ENCODE measurements at places on chromosomes 4 and X.

DNA sequence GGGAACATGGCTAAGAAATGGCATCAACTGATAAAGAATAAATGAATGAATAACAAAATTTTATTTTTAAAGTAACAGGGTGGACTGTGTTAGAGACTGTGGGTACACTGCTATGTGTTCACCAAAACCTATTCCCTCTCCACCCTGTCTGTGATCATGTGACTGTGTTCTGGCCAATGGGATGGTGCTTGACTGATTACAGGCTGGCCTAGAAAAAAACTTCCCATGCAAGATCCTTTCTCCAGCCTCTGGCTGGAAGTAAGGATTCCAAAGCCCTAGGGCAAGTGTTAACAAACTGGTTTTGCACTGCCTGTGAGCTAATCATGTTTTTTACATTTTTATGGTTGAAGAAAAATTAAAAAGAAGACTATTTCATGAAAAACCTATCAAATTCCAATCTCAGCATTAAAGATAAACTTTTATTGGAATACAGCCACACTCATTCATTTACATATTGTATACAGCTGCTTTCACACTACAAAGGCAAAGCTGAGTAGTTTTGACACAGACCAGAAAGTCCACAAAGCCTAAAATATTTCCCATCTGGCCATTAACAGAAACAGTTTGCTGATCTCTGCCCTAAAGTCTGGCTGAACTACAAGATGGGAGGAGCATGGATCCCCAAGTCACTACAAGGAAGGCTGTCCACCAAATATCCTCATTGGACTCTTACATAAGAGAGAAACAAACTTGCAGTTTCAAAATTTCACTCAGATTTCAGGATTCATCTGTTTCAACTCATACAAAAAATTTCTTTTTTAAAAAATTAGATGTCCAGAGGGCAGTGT, 133.2 kb downstream of the ARHGAP6 start:
- DNase-seq = no peak

- no peak for DNase-seq
Measured at GRCh38 chr4:187294861-187295260, 571.2 kb upstream of the FAT1 start.

GRCh38 chr4:112564706-112565270, 48.8 kb upstream of the NEUROG2 start:
- no peak for DNase-seq

GRCh38 chrX:40176351-40177116, 78.8 kb upstream of the BCOR start:
- DNase-seq = no peak

DNA sequence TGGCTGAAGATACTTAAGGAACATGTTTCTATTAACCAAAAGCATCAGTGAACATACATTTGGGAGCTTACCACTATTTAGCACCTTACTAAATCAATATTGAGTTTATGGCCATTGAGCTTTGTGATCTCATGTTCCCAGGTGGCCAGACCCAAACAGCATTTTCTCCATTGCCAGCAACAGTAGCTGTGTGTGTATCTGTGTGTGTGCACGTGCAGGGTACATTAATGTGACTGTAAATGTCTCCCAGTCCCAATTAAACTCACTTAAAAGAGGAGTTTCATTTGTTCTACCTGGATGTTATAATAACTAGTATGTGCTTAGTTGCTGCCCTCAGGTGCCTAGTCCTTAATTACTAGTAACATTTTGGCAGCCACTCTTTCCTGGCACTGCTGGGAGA, 282.4 kb downstream of the NR3C2 start:
- no peak for DNase-seq

DNA sequence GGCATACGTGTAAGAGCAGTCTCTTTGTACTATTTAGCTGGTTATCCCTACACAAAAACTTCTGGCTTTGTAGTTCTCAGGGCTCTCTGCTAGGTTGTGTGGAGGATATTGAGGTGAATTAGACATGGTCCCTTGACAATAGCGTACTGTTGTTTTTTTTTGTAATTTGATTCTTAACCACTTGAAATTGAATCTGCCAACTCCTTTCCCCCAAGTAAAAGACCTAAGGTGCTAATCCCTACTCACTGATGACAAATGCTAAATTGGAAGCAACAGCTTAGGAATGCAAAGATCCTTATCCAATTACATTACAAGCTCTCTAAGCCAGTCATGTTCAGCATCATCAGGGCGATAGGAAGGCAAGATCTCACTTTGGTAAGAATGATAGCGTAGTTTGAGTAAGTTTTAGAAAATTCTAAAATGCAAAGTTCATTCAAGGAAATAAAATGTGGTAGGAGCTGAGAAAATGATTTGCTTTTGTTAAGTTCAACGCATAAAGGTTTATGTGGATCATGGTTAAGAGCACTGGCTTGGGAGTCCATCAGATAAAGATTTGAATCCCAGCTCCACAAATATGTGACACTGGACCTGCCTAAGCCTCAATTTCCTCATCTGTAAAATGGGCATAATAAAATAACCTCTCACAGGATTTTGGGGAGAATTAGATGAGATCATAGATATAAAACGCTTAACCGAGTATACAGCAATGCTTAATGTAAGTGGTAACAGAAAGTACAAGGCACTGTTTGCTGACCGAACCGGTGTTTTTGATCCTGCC, 39.3 kb downstream of the DOCK11 start:
- no peak for DNase-seq

DNA sequence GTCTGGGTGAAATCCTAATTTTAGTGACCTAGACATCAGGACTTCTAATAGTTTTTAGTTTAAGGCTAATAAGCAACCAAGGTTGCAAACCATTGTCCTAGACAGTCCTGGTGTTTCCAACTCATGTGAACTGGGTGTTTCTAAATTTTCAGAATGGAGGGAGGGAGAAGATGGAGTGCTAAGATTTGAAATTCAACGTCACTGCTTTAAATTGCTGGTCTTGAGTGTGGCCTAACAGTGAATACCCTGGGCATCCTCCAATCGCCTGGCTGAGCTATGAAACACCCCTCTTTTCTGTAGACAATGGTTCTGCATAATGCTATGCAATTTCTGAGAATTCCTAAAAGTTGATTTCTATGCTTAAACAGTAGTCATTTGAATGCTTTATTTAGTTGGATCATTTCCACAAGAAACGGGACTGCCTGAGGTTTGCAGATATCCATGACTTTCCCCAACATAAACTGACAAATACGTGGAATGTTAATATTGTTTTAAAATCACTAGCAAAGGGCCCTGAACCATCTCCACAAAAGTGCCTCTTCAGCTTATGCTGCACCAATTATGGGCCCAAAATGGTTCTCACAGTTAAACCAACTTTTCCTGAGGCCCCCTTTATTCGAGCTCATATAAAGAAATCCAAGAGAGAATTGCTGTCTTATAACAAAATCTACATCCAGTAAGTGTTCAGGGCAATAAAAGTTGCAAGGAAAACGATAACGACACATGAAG, 1.1 kb downstream of the FBXL5 start:
- DNase-seq = no peak

DNA sequence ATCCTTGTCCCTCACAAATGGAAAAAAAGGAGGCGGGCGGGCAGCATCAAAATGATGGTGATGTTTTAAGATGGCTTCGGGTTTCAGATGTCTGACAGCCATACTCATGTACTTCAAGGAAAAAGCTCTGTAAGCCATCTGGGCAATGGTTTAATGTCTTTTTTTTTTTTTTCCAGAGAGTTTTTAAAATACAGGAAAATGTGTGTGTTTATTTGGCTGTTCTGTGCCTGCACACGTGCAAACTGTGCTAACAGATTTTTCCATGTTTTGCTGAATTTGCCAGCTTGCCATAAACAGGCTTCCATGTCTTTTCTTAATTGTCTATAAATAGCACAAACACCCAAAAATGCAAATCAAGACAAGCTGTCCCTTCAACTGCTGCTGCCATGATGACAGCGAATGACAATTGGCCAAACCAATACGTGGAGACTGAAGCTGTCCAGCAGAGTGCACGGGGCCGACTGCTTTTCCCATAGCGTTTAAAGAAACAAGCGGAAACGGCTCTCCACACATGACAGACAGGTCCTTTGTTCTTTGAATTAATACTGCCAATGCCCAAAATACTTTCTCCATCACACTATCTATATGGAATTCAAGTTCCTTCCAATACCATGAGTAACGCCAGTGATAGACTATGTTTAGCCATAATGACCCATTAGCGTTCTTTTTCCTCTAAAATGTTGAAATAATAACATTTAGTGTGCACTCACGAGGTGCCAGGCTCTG, 35.7 kb downstream of the AFAP1 start:
- no peak for DNase-seq

- no peak for DNase-seq
Measured at GRCh38 chr4:80268081-80268823, 1.8 kb downstream of the FGF5 start.

DNA sequence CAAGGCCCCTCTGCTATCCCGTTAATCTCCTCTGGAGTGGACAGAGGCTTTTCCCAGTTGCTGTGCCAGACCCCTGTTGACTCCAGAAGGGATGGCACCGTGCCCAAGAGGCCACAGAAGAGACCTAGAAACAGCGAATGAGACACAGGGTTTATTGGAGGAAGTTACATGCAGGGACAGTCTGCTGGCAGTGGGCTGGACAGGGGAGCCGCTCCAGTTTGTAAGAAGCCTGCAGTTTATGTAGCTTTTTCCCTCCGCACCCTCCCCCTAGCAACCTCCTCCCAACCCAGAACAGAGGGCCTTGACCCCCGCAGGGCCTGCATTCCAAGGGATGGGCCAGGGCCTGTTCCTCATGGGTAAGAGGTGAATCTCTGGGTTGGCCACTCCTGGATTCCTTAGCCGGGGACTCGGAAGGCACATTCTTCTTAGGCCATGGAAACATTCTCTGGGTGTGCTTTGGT, 216.8 kb upstream of the PSAPL1 start:
- DNase-seq = no peak

DNA sequence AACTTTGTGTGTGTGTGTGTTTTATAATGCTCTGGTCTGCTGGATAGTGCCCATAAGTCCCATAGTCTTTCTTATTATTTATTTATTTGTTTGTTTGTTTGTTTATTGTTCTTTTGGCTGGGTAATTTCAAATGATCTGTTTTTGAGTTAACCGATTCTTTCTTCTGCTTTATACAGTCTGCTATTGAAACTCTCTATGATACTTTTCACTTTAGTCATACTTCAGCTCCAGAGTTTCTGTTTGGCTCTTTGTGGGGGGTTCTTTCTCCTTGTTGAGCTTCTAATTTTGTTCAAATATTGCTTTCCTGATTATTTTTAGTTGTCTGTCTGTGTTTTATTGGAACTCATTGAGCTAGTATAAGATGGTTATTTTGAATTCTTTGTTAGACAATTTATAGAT, 10.0 kb downstream of the CXCL3 start:
- DNase-seq = no peak

DNA sequence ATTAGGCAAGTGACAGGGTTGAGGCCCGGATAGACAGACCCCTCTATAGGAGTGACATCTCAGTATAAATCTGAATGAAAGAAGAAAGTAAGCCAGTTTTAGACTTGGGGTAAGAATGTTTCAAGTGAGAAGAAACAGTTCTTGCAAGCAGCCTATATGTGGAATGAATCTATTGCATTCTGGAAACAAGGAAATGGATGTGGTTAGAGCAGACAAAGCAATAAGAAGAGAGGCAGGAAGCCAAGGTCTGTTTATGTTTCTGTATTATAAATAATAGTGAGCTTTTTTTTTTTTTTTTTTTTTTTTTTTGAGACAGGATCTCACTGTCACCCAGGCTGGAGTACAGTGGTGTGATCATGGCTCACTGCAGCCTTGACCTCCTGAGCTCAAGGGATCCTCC, 255.8 kb downstream of the UNC5C start:
- DNase-seq = no peak

GRCh38 chrX:150842198-150842685, 56.2 kb downstream of the CD99L2 start:
- no peak for DNase-seq

GRCh38 chr4:183657564-183657963, 1.4 kb downstream of the RWDD4 start:
- no peak for DNase-seq

DNA sequence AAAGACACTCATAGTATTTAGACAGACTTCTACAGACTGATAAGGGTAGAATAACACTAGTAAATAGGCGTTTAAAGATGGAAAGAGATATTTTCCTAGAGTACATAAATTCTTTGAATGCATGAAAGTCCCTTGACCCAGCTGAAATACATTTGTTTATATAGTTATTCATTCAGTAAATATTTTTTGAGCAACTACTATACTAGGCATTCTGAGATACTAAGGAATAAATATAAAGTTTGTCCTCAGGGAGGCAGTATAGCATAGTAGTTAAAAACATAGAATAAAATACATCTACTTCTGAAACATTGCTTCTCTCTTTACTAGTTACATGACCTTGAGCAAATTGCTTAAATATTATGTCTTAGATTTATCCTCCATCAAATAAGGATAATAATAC, 27.4 kb downstream of the HMGN5 start:
- no peak for DNase-seq

GRCh38 chr4:97912156-97912555, 231.1 kb downstream of the STPG2 start:
- no peak for DNase-seq

GRCh38 chr4:64157397-64157796, 251.9 kb downstream of the TECRL start:
- DNase-seq = no peak

DNA sequence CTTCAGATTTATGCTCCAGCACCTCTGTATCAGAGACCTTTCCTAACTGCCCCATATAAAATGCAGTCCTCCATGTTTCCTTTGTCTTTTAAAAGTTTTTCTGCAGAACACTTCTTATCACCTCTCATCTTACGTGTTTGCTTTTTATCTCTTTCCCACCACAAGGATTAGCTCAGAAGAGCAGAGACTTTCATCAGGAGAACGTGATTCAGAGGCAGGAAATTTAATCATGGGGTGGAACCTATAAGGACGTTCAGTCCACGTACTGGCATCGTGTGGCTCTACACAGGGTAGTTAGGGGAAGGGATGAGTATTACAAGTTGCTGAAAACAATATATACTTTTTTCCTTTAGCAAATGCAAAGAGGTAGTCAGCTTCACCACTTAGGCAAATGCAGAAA, 98.7 kb downstream of the SORBS2 start:
- no peak for DNase-seq

DNA sequence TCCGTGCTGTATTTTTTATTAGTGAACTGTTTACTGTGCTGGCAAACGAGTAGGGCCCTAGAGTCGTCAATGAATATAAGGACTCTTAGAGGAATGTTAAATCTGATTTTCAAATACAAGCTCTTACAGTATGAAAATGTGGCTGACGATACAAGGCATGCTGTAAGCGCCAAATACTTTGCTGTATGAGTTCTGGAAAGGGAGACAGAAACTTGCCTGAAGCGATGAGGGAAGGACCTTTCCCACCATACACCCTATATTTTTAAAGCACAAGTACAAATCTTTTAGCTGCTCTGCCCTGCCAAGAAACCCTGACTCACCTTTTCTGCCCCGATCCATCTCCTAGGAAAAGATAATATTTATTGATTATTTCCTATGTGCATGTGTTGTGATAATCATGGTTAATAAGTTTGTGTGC, 15.7 kb upstream of the RUFY3 start:
- no peak for DNase-seq

Data from cortex of kidney (tissue), 1 donor.